ENCODE measurements at places on chromosomes 13 and 19. TPM values are rescaled to one million over a fixed set of nuclear protein-coding genes. Genes with fewer than 3 reads are reported as not detected.

DNA sequence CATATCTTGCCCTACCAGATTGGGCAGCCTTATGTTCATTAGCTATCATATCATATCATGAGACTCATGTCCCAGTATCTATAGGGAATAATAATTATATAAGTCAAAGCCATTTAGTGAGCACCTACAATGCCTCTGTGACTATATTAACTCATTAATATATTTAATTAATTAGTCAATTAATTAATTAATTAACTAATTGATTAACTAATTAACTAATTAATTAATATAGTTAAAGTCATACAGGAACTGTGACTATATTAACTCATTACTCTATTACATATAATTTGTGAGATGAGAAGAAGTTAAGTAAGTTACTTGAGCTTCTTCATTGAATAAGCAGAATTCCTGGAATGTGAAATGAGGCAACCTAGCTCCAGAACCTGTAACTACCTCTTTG is 588.3 kb upstream of the SLITRK1 start:
- DNase-seq, result no peak

C19orf38 gene
- total RNA-seq, result 0.77 TPM

- DNase-seq, result no peak
These were observed 16.8 kb upstream of the TM9SF2 start for GRCh38 chr13:99484473-99484872.

YJEFN3 gene
- total RNA-seq, result 17.3 TPM

DNA sequence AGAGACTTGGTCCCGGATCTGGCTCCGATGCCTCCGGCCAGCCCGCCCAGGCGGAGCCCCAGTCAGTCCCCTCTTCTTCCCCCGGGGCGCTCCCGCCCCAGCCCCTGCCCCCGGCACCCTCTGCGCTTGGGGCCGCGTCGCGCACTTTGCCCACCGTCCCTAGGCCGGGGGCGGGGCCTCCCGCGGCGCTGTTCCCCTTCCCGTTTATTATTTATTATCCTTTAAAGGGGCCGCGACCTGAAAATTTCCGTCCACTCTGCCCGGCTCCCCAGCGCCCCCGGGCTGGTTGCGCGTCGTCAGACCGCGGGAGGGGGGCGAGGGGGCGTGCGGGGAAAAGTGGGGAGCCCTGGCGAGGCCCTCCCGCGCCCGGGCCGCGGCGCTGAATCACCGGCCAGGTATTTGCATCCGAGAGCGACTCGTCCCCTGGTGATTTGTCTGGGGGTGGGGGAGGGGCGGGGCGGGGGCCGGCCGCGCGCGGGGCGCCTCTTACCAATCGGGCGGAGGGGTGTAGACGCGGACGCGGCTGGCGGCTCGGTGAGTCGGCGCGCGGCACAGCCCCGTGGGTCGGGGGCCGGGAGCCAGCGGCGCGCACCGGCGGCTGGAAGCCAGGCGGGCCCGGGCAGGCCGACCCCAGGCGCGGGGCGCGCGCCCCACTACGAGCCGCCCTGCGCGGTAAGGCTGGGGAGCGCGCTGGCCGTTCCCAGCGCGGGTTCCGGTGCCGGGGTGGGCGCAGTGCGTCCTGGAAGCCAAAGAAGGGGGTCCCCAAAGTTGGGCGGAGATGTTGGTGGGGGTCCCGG is at the start of gene ARID3A:
TSS of gene ARID3A (plus strand) at position 510 of the 797 bp plus-strand sequence. CDS start 3,494 bp downstream, outside the sequence.
- DNase-seq, result peak; percentile 73

TPGS1 gene
- 14.4 TPM for total RNA-seq

- DNase-seq, result no peak
These were observed 196.7 kb downstream of the FOXO1 start for GRCh38 chr13:40469581-40470310.

Measured in colonic mucosa (tissue), 4 donors.